ENCODE measurements at places on chromosomes 11 and 22.

- no peak for DNase-seq
Observed at GRCh38 chr11:86617502-86617901, 54.9 kb downstream of the ME3 start.

GRCh38 chr11:34232807-34233206 is 125.0 kb downstream of the ABTB2 start:
- DNase-seq, result no peak

DNA sequence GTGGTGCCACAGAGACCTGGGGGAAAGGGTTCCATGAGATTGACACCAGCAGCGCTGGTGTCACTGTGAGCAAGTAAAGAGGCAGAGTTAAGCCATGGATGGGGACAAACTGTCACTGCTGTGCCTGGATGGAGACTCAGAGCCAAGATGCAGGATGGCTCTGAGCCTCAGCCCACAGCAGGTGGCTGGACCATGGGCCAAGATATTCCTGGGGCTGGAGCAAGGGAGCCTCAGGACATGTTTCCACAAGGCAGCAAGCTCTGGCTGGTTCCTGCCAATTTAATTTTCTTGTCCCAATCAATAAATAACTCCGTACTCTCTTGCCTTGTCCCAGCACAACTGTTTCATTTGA is 23.0 kb downstream of the MYO18B start:
- no peak for DNase-seq

- no peak for DNase-seq
Observed at GRCh38 chr11:35167426-35167954, 28.5 kb downstream of the CD44 start.

- DNase-seq, result peak; percentile 70
Observed at GRCh38 chr11:48172818-48173609, 43.6 kb upstream of the OR4B1 start.

- DNase-seq, result no peak
Observed at GRCh38 chr11:71420455-71421241, 27.5 kb downstream of the DHCR7 start.

DNA sequence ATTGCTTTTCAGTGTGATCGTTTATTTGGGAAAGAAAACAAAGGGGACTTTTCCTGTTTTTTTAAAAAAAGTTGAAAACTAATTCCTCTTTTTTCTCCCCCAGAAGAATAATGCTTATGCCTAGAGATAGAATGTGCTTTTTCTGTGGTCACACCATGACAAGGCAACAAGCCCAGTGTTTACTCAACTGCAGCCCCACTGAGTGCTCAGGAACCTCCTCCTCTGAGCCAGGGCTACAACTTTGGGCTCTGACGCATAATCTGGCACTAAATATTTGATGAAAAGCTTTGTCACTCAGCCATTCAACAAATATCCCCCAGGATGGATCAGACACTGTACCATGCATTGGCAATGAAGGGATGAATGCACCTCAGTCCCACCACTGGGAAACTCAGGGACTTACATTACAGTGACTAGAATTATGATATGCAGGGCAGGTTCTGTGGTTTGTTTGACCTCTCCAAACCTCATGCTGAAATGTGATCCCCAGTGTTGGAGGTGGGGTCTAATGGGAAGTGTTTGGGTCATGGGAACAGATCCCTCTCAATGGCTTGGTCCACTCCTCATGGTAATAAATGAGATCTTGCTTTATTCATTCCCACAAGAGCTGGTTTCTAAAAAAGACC is 155.9 kb downstream of the CCDC34 start:
- no peak for DNase-seq

GRCh38 chr11:70024036-70024772 is 53.9 kb upstream of the ANO1 start:
- DNase-seq, result no peak

GRCh38 chr11:12792590-12792989 is 118.4 kb downstream of the TEAD1 start:
- DNase-seq, result no peak

GRCh38 chr11:61701242-61701886 is 21.2 kb downstream of the DAGLA start:
- no peak for DNase-seq

GRCh38 chr22:41021613-41022454 is 70.6 kb upstream of the EP300 start:
- DNase-seq, result peak; percentile 83

DNA sequence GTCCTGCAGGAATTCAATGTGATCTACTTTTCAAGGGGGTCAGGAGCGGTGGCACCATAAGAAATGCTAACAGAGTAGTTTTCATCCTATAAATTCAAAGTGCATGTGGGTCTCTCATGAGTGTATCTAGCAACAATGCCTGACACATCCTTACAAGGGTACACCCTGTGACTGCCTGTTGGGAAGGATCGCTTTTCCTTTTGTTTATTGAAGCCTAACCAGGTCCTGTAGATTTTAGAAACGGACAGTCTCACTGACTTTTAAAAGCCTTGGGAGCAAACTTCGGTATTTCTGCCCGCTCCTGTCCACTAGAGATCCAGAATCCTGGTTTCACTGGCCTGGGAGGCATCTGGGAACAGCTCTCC is 102.4 kb downstream of the MICAL2 start:
- DNase-seq, result no peak

DNA sequence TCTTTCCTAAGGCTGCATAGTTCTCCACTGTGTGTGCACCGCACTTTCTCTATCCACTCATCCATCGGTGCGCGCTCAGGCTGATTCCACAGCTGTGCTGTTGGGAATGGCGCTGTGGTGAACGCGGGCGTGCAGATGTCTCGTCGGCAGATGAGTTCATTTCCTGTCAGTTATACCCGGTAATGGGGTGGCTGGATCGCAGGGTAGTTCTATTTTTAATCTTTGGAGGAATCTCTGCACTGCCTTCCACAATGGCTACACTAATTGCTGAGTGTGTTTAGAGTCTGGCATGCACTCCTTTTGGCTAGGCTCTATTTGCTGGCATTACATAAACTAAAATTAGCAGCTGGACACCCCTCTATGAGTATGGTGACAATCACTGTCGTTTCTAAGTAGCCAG is 27.9 kb upstream of the KRTAP5-7 start:
- DNase-seq, result no peak

- DNase-seq, result no peak
Observed at GRCh38 chr11:85710917-85711316, 24.9 kb upstream of the CCDC89 start.

DNA sequence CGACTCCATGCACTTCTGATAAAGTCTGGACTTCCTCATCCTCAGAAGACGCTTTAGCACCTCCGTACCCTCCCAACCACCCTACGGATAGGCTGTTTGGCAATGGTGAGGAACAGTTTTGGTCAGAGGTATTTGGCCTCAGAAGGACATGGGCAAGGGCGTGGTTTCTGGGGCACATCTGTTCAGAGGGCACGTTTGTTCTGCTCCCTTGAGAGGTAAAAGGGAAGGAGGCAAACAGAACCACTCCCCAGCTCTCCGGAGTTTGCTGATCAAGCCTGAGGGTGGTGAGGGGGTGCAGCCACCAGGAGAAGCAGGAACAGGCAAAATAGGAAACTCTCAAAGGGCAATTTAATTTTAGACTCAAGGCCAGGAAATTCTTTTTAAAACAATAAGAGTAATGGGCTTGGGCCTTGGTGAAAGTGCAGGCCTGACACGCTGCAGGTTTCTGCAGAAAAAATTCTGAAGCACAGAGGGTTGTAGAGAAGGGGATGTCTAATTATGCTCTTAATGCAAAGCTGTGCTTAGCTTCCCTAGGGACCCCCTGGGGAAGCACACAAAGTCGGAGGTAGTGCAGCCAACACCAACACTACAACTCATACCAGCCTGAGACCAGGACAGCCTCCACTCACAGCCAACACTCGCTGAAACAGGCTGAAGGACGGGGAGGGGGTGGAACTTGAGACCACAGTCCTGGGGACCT is 23.3 kb downstream of the ETS1 start:
- DNase-seq, result no peak

- DNase-seq, result no peak
Observed at GRCh38 chr22:19644314-19645223, 69.7 kb upstream of the SEPTIN5 start.

DNA sequence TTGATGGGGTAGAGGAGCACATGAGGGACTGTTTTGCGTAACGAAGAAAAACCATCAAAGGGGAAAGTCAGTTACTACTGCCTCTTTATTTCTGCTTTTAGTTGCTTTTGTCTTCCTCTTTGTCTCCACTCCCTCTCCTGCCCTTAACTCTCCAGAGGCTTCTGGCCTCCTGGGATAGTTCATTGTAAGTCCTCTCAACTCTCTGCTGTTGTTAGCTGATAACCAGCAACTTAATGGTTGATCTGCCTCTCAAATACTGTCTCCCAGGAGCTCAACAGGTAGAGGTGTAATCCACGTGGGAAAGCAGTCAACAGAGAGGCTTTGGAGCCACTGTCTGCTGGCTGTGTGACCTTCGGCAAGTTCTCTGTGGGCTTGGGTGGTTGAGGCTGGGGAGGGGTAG is 47.3 kb downstream of the CCDC81 start:
- no peak for DNase-seq

DNA sequence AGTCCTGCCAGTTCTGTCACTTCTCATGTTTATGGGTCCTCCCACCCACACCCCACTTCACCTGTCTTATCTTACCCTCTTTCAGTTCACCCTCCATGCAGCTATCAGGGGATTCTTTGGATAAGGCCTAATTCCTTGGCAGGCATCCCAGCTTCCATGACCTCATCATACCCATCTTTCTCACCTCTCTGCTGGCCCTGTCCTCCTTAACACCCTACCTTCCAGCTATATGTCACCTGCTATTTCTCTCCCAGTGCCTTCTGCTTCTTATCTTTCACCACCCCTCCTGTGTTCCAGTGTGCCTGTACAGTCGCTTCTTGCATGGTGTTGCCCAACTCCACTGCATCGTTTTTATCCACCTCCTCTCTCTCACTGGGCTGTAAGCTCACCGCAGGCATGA is 28.3 kb downstream of the SNU13 start:
- no peak for DNase-seq

DNA sequence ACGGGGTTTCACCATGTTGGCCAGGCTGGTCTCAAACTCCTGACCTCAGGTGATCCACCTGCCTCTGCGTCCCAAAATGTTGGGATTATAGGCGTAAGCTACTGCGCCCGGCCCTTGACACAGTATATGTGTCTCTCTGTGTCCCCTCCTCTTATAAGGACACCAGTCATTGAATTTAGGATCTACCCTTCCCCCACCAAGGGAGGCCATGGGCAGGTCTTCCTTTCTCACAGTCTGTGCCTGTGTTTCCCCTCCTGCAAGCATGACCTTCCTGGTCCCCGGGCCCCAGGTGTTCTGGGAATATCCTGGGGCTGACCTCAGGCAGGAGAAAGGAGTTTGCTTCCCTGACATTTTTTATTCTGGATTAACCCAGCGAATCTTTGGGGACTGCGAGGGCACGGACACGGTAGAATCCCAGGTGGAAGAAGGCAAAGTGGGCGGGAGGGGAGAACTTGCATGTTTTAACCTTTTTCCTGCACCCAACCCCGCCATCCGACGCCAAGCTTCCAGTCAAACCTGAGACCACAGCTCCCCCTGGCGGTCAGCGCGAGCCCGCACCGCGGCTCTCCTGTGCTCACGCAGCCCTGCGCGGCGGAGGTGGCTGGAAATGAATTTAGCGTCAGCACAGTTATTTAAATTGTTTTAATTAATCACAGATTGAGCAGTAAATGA is 42.1 kb upstream of the ISX start:
- peak; percentile 77 for DNase-seq

- peak; percentile 20 for DNase-seq
Observed at GRCh38 chr11:75422248-75423231, 10.5 kb downstream of the KLHL35 start.

DNA sequence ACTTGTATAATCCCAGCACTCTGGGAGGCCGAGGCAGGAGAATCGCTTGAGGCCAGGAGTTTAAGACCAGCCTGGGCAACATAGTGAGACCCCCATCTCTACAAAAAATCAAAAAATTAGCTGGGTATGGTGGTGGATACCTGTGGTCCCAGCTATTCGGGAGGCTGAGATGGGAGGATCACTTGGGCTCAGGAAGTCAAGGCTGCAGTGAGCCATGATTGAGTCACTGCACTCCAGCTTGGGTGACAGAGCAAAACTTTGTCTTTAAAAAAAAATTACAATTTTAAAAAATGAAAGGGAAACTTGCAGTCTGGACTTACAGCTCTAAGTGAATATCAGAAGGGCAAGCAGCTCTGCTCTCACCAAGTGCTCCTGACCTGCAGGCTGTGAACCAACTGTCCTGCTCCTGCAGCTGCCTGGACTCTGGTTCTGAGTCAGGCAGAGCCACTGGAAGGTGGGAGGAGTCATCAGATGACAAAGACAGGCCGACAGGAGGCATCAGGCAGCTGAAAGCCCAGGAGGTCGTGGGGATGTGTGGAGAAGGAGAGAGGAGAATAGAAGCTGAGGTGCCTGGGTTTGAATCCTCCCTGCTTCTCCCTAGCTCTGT is 9.6 kb downstream of the SMTNL1 start:
- no peak for DNase-seq

DNA sequence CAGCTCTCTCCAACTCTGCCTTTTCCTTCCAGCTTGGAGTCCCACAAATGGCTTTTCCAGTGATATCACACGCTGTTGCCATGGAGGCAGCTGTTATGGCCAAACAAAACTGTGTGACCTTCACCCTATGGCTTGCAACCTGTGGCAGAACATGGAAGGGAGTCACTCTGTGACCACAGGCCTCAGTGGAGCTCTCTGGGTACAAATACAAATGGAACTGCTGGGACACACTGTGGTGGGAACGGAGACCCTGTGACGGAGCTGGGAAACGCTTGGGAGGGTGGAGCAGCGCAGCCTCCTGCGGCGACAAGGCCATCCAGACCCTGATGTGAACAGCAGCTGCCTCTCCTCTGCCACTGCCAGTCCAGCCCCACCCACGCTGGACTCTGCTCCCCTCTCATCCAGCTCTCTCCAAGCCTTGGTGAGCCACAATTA is 162.5 kb downstream of the ETS1 start:
- DNase-seq, result peak; percentile 88

GRCh38 chr22:27756212-27756660 is 45.3 kb downstream of the MN1 start:
- no peak for DNase-seq

DNA sequence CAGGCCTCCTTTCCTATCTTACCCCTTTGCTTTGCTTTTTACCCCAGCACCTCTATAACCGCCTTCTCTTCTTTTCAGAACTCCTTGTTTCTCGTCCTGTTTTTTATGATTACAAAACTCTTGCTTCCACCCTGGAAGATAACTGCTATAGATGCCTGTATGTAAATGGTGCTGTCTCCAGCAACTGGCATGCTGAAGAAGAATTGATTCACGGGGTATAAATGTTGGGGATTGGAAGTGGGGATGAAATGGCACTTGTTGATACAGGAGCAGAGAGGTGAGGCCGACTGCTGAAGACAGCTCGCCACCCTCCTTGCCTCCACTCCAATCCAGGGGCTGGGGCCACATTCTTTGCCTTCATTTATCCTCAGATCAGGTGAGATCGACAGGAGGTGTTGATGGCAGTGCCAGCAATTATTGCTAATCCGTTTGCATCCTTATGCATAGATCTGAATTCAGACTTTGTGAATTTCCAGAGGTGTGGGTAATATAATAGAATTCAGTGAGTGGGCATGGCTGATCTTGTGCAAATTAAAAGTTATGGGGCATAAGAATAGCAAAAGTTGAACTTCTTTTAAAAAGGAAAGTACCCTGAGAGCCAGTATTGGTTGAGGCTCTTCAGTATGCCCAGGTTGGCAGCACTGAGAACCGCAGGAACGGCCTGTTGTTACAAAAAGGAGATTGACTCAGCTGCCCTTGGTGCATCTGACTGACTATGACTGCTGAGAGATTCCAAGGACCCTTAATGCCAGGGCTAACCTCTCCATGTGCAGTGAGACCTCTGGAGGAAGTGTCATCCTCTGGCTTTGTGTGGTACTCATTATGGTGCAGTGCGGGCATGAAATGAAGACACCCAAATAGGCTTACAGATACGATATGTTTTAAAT is 5.3 kb downstream of the NEAT1 start:
- peak; percentile 26 for DNase-seq

All from femur (tissue), 1 donor.